ENCODE measurements at places on chromosomes 16 and 17. TPM values are rescaled to one million over a fixed set of nuclear protein-coding genes. Genes with fewer than 3 reads are reported as not detected.

Gene TRIM37
- 16.5 TPM for polyA plus RNA-seq

Gene EVI2A
- polyA plus RNA-seq: 7.8 TPM

DNA sequence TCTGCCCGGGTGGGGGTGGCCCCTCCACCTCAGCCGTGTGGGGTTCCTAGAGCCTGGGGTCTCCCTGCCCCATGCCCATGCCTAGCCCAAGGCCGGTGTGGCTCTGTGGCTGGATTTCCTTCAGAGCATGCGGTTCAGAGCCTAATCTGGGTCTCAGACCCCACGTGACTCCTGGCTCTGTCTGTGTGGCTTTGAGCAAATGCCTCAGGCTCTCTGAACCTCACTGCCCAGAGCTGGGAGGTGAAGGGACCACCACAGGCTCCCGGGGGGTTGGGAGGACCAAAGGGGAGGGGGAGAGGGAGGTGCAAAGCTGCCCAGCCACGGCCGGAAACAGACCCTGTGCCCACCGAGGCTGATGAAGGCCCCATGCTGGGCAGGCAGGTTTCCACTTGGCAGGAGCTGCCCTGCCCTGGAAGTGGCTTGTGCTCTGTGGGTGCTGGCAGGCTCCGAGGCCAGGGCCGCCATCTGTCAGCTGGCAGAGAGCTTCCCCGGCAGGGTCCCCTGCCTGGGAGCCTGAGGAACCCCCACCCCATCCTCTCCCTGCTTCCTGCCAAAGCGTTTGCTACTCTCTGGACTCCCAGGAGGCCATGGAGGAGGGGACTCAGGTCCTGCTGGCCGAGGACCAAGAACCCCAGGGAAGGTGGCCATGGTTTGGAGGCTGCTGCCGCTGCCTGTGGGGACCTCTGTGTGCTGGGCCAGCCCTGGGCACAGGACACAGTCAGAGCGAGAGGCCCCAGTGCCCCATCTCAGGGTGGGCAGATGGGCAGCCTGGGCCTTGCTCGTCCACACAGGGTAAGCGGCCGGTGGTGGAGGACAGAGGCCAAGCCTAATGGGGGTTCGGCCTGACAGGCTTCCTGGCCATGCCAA is 4.0 kb downstream of the CDH15 start:
- no peak for DNase-seq

- DNase-seq: no peak
Measured at GRCh38 chr16:59328961-59329360, 594.8 kb upstream of the GOT2 start.

Gene AIPL1
- not detected for polyA plus RNA-seq

Gene RASL10B
- polyA plus RNA-seq: 3.0 TPM

DNA sequence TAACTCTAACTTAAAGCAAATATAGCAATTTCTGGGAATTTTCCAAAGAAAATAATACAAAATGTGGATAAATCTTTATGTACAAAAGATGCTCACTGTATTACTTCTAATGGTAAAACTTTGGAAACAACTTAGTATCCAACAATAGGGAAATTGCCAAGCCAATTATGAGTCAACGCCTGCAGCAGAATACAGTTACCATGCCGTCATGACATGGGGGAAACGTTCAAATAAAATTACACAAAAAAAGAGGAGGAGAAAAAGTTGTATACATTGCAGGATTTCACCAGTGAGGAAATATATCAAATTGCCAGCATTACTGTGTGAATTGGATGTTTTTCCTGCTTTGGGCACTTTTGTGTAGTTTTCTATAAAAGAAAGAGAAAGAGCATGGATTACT is 469.6 kb downstream of the SOX9 start:
- no peak for DNase-seq

Gene TMEM114
- not detected for polyA plus RNA-seq

DNA sequence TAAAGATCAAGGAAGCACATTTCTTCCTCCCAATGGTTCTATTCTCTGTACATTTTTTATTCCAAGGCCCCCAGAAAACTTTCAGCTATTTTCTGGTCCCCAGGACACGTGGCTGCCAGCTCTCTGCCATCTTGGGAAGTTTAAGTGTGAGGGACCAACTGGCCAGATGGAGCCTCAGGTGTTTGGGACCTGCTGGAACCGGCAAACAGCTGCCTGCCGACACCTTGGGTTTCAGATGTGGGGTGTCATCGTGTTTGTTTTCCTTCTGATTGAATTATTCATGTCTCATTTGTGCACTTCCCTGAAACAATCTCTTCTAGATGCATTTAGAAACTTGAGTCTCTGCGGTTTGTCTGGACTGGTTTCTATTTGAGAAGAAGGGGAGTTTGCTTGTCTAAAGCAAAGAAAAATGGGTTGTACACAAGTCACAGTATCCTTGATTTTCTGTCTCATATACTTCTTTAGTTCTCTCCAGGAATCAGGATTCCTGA is 386.5 kb downstream of the SLC39A11 start:
- DNase-seq: no peak

GRCh38 chr16:51326131-51326856 is 175.2 kb upstream of the SALL1 start:
- no peak for DNase-seq

Gene HBZ
- polyA plus RNA-seq: 0.47 TPM

GRCh38 chr17:77691216-77692085 is 267.1 kb upstream of the TNRC6C start:
- no peak for DNase-seq

DNA sequence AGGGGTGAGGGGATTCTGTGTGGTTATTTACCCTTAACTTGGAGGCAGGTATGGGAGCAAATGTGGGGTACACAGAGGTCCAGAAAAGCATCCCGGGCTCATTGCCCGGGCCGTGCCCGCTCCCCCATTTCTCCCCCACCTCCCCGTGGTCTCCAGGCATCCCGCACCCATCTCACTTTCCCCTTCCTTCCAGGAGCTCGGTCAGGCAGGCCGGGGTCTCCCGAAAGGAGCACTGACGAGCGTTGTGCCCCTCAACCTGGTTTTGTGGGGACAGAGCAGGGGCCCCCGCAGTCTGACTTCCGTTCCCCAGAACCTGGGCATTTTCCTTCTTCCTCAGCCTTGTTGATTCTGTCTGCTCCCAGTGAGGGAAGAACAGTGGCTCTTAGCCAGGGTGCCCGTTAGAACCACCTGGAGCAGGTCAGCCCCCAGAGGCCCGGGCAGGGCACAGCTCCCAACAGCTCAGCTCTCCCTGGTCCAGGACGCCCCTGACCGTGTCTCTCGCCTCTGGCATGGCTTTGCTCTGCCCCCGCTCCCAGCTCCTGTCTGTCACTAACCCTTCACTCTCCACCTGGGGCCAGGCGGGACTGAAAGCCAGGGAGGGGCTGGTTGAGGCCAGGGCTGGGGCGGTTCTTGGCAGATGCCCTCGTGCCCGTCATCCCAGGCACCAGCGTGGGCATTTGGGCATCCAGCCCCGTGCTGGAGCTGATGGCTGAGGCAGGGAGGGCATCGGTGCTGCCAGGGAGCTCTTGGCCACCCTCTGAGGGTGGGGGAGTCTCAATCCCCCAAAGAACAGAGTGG is 12.5 kb upstream of the NUDT16L1 start:
- no peak for DNase-seq

Gene IL21R
- polyA plus RNA-seq: 0.27 TPM

DNA sequence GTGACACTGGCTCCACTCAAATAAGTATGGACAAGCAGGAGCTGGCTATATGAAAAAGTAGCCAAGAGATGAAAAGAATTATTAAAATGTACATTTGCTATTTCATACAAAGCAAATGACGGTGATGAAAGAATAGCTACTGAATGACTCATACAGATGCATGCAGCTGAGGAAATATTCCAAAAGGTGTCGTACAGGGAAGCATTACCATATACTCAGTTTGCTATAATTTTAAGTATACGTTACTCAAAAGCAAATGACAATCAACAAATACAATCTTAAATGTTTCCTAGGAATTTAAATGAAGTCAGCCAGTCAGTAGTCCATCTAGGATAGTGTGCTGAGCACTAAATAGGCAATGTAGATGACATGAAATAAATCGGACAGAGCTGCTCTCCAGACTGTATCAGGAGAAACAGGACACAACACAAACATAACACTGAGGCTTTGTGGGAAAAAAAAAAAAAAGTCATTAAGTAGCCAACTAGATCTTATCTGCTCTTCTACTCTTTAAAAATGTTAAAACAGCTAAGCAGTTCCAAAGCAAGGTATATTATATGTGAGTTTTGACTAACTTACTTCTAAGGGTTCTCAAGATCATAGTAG is 65.0 kb downstream of the NCOR1 start:
- DNase-seq: no peak

- no peak for DNase-seq
Measured at GRCh38 chr17:60322056-60322387, 69.9 kb downstream of the USP32 start.

GRCh38 chr16:85550953-85551924 is 61.9 kb upstream of the GSE1 start:
- no peak for DNase-seq

- no peak for DNase-seq
Measured at GRCh38 chr16:2508722-2509400, 4.9 kb upstream of the ATP6V0C start.

Gene PLA2G10
- 1.4 TPM for polyA plus RNA-seq

Gene MC1R
- 7.0 TPM for polyA plus RNA-seq

Gene MYH8
- polyA plus RNA-seq: not detected

Gene HSD11B2
- 1.9 TPM for polyA plus RNA-seq

Gene TOM1L1
- polyA plus RNA-seq: 11.1 TPM

Measured in urinary bladder (tissue), 4 donors.